ENCODE measurements at places on chromosomes 4 and X.

DNA sequence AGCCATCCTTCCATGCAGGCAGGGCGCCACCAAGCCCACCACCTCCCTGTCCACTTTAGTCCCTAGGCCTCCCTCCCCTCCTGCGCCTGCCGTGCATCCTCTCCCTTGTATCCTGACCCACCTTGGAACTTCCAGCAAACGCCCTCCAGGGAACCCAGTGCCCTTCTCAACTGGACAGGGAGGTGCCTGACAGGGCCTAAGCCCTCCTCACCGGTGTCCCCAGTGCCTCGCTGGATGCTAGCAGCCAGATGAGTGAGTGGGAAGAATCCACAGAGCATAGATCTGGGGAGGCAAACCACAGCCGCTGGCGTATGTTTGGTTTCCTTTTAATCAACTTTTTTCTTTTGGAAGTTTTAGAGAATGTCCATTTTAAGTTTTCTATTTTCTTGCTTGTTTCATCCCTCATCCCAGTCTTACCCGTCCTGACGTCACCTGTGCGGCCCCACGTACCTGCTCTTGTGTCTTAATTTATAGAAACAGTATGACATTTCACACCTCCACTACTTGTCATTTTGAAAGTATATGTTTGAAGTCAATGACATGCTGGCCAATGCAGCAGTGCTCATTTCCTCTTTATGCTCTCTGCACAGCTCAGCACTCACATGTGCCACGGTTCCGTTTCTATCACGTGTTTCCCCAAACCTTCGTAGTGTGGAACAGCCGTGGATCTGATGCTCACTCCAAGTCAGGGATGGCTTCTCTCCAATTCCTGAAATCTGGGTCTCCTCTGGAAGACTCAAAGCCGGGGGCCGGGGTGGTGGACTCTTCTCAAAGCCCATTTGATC, 3.4 kb upstream of the HMX1 start:
- DNase-seq: no peak

GRCh38 chr4:63379750-63380522, 1029.3 kb downstream of the TECRL start:
- no peak for DNase-seq

GRCh38 chr4:20386001-20386740, 134.5 kb downstream of the SLIT2 start:
- no peak for DNase-seq

- no peak for DNase-seq
Observed at GRCh38 chr4:33722254-33722653, 2522.1 kb downstream of the ARAP2 start.

- DNase-seq: no peak
Observed at GRCh38 chrX:72314881-72315280, 9.2 kb upstream of the CITED1 start.

Measured in NCI-H1930 (cell line).